ENCODE measurements at places on chromosomes 7 and 10. TPM values are rescaled to one million over a fixed set of nuclear protein-coding genes. Genes with fewer than 3 reads are reported as not detected.

- no peak for DNase-seq
These were observed 148.9 kb downstream of the ZEB1 start for GRCh38 chr10:31467791-31468535.

GRCh38 chr7:55187701-55188491 is 169.1 kb downstream of the EGFR start:
- no peak for DNase-seq

GRCh38 chr7:77680266-77680665 is 16.0 kb upstream of the RSBN1L start:
- no peak for DNase-seq

GRCh38 chr7:7562736-7563135 is 3.9 kb upstream of the MIOS start:
- DNase-seq = no peak

DNA sequence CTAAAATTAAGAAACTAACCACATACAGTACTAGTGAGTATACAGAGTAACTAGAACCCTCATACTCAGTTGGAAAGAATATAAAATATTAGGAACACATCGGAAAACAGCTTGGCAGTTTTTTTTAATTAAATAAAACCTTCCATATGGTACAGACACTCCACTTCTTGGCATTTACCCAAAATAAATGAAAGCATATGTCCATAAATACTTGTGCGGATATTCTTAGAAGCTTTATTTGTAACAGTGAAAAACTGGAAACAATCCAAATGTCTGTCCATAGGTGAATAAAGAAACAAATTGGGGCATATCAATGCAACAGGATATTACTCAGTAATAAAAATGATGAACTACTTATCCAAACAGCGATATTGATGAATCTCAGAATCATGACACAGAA is 410.0 kb downstream of the HTR7 start:
- no peak for DNase-seq

GRCh38 chr7:133253519-133253875 is 619 bp downstream of the EXOC4 start:
- no peak for DNase-seq

DNA sequence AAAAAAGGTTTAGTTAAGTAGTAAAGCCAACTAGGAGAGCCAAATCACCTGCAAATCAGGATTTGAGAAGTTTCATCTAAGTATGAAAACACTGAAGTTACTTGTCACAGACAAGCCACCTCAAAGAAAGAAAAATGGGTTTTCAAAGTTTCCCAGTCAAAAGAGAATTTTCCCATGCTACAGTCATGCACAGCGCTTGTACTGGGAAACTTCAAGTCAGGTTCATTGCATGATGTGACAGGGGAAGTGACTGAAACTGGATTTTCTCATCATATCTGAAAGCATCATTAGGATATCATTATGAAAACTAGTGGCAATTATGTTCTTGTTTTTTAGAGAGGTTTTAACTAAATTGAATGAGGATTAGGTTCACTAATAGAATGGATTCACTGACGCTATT is 167.0 kb downstream of the SGMS1 start:
- no peak for DNase-seq

GRCh38 chr10:51706225-51706624 is 6.8 kb upstream of the CSTF2T start:
- no peak for DNase-seq

DNA sequence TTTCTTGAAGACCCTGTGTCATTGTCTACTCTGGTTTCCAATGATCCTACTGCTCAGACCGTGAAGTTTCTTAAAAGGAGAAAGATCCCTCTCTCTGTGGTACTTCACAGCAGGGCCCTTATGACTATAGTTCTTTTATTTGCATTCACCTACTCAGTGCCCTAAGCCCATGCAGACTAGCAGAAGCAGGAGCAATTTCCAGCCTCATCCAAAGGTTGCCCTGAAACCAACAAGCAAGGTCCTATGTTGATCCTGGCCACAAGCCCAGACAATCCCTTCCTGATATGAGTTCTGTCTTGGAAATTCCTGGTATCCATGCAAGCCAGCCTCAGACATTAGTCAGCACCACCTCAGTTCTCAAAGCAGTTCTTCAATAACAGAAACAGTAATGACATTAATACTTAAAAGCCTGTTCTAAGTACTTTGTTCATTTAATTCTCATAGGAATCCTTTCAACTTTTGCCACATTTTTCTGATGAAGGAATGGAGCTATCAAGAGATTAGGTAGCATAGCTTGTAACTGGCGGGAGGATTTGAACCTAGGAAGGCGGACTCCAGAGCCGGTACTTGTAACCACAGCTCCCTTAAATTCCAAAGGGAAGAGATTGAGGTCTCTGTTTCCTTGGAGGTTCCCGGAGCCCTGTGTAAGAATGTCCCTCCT is 58.1 kb upstream of the ST8SIA6 start:
- no peak for DNase-seq

DNA sequence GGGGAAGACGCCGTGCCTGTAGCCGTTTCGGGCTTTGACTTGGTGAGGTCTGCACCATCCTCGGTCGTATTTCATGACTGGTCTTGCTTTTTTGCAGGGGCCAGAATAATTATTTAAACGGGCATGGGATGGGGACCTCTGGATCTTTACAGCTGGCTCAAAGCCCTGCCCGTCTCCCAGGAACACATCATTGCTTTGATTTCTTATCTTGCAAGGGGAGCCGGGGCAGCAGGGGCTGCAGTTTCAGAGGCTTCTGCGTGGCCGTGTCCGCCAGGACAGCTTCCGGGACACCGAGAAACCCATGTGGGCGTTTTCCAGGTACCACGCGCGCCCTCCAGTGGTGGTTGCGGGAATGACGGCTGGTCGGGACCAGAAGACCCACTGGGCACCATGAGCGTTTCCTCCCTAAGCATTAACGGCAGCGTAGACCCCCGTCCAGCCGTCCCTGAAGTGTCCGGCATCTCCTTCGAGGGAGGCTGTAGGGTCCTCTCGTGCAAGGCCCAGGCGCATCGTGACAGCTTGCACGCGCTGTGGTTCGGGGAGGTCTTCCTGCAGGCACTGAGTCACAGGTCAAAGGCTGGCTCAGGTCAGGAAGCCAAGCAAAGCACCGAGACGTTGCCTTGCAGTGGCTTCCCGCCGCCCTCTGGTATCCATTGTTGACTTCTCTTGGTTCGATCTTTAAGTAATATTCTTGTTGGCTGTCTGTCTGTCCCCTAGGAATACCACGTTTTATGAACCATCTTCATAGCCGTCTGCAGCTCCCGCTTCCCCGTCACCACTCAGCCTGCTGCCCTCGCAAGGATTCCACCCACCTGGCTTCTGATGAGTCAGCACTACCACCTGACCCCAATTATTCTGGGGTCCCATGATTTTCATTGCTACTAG is 16.2 kb upstream of the ZFAND2A start:
- DNase-seq = peak; percentile 94

- DNase-seq = peak; percentile 97
These were observed 22.8 kb upstream of the ITGB1 start for GRCh38 chr10:32980558-32981468.

The LCOR gene
- 40.7 TPM for total RNA-seq

The EMX2 gene
- 2.4 TPM for total RNA-seq

The SMKR1 gene
- not detected for total RNA-seq

The INA gene
- not detected for total RNA-seq
